Kidney (tissue), 22 donors: ENCODE measurements at places on chromosomes 7 and 10. TPM values are rescaled to one million over a fixed set of nuclear protein-coding genes. Genes with fewer than 3 reads are reported as not detected.

- H3K4me3 ChIP-seq = no peak overlapping the region
- no peak for DNase-seq
- H3K4me1 ChIP-seq = no peaks in the 10 kb centered on the region
- no peak overlapping the region for H3K27ac ChIP-seq
- no peaks in the 10 kb centered on the region for H3K36me3 ChIP-seq
Measured at GRCh38 chr10:130221456-130222375, 85.5 kb downstream of the GLRX3 start.

Gene TAS2R3
- 2.7 TPM for total RNA-seq

Gene CTAGE8
- total RNA-seq = 4.3 TPM

Gene RELN
- total RNA-seq = 5.4 TPM

Gene C10orf105
- total RNA-seq = 0.35 TPM

Gene SPDYE16
- total RNA-seq = 0.31 TPM

Gene GCK
- total RNA-seq = 0.25 TPM

DNA sequence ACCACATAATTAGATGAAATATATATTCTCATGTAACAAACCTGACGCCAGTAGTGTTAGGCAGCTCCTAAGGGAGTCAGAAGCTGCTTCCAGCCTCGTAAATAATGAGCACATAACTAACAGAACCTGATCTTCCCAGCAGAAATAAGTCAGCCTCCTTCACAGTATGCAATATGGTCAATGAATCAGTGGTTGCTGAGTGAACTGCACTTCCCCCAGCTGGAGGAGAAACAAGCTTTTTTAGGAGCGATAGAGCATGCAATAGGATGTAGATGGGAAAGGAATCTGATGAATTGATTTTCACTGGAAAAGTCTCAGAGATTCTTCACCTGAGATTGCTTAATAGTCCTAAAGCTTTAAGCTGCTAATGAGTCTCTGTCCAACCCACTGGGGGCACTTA, 337.2 kb upstream of the LRGUK start:
- no peak overlapping the region for H3K4me3 ChIP-seq
- no peaks in the 10 kb centered on the region for H3K27me3 ChIP-seq

DNA sequence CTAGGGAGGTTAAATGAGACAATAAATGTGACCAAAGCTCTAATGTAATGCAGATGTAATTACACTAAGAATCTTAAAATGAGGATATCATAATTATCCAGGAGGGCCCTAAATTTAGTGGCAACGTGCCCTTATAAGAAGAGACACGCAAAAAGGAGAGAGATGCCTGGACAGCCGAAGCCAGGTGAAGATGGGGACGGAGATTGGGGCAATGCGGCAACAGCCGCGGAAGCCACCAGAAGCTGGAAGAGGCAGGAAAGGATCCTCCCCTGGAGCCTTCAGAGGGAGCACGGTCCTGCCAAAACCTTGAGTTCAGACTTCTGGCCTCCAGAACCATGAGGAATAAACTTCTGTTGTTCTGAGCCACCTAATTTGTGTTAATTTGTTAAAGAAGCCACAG, 25.3 kb upstream of the C10orf71 start:
- H3K4me3 ChIP-seq = no peak overlapping the region
- H3K27me3 ChIP-seq = no peaks in the 10 kb centered on the region
- no peak overlapping the region for H3K27ac ChIP-seq
- no peak for DNase-seq

- peak; percentile 83 for DNase-seq
- H3K4me1 ChIP-seq = no peaks in the 10 kb centered on the region
- no peak overlapping the region for H3K27ac ChIP-seq
- no peaks in the 10 kb centered on the region for H3K36me3 ChIP-seq
Measured at GRCh38 chr10:69646185-69647060, 16.4 kb downstream of the FAM241B start.

DNA sequence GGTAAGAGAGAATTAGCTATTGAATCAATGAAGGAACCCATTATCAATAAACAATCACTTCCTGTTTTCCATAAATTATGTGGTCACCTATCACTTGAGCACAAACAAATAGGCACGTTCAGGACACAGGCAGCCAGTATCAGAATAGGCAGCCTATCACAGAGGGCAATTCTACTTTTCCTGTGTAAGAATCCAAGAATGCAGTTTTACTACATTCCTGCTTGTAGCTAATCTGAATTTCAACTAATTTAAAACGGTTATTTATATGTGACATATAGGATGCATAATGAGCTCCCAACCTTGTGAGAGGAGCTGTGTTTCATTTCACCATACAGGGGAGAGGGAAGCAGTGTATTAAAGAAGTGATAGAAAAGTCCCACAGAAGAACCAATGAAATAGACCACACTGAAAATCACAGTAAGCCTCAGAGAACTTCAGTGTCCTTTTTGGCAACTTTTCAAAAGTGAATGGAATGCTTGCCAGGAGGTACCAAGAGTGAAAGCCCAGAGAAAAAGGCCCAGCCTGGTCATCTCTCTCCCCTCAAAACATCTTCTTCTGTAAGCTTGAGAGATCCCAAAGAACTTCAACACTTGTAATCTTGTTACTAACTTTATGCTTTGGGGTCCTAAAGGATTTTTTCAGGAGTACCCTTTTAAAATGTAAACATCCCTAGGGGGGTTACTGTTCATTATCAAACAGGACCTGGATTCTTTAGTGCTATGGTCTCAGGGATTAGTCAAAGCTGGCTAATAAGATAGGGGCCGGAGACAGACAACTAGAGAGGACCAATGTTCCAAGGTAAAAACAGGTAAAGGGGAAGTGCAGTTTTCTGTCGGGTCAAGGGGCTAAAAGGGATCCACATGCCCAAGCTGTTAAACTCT, 1.3 kb downstream of the IMMP2L start:
- no peaks in the 10 kb centered on the region for H3K36me3 ChIP-seq
- peaks cover 8% of the 10 kb centered on the region for H3K4me1 ChIP-seq

Gene POLL
- 35.2 TPM for total RNA-seq

- DNase-seq = no peak
- H3K4me3 ChIP-seq = no peak overlapping the region
- H3K27ac ChIP-seq = no peak overlapping the region
- H3K27me3 ChIP-seq = no peaks in the 10 kb centered on the region
- H3K36me3 ChIP-seq = peaks cover 18% of the 10 kb centered on the region
- H3K4me1 ChIP-seq = no peaks in the 10 kb centered on the region
Measured at GRCh38 chr10:99809931-99810615, 27.6 kb downstream of the ABCC2 start.

Gene FGFBP3
- 2.7 TPM for total RNA-seq

DNA sequence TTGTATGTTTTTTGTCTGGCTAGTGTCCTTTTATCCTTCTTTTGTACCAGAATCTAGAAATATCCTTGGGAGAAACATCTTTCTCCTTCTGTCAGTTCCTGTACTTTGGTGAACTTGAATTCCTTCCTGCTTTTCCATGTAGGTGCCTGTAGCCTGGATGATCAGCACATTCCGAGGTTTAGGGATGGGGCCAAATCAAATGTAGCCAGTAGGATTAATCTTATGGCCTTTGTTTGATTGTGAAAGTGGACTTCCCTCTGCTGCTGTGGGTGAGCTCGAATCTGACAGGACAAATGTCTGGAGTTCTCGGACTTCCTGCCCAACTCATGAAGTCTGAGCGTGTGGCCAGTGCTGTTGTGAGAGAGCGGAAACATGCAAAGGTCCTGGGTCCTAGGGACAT, 33.2 kb upstream of the NAMPT start:
- H3K4me1 ChIP-seq = no peaks in the 10 kb centered on the region
- H3K27ac ChIP-seq = no peak overlapping the region
- H3K4me3 ChIP-seq = no peak overlapping the region

Gene ABCB4
- total RNA-seq = 2.0 TPM

DNA sequence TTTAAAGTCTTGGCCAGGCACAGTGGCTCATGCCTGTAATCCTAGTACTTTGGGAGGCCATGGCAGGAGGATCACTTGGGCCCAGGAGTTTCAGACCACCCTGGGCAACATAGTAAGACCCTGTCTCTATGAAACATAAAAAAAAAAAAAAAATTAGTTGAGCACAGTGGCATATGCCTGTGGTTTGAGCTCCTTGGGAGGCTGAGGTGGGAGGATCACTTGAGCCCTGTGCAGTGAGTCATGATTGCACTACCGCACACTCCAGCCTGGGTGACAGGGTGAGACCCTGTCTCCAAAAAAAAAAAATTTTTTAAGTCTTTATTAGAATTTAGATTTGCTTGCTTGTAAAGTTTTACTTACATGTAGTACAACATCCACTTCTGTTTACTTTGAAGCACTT, 14.0 kb downstream of the WNT2 start:
- no peak overlapping the region for H3K4me3 ChIP-seq
- no peaks in the 10 kb centered on the region for H3K36me3 ChIP-seq
- no peak overlapping the region for H3K27ac ChIP-seq
- no peaks in the 10 kb centered on the region for H3K27me3 ChIP-seq
- no peak for DNase-seq

Gene CASTOR2
- total RNA-seq = 9.9 TPM

DNA sequence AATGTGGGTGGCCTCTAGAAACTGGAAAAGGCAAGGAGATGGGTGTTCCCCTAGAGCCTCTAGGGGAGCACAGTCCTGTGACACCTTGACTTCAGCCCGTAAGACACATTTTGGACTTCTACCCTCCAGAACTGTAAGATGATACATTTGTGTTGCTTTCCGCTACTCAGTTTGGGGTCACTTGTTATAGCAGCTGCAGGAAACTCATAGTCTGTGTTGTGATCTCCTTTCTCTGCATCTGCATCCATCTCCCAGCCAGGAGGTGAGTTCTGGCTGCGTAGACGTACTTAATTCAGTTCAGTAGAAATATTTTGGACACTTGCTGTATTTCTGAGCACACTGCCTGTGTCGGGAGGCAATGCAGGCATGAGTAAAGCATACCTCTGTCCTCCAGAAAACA, 29.3 kb upstream of the DMBT1 start:
- H3K4me1 ChIP-seq = no peaks in the 10 kb centered on the region
- no peak overlapping the region for H3K4me3 ChIP-seq
- DNase-seq = no peak
- H3K27me3 ChIP-seq = no peaks in the 10 kb centered on the region

Gene VPS37D
- total RNA-seq = 13.2 TPM

DNA sequence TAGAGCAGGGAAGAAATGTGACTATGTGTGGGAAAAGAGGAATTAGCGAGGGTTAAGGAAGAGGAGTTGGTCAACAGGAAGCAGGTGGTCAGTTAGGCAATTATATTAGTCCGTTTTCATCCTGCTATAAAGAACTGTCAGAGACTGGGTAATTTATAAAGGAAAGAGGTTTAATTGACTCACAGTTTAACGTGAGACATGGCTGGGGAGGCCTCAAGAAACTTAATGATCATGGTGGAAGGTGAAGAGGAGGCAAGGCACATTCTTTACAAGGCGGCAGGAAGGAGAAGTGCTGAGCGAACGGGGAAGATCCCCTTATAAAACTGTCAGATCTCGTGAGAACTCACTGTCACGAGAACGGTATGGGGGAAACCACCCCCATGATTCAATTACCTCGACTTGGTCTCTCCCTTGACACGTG, 35.0 kb downstream of the RAMP3 start:
- H3K4me1 ChIP-seq = no peaks in the 10 kb centered on the region
- H3K4me3 ChIP-seq = no peak overlapping the region
- no peak for DNase-seq
- H3K27me3 ChIP-seq = no peaks in the 10 kb centered on the region
- no peak overlapping the region for H3K27ac ChIP-seq
- H3K36me3 ChIP-seq = no peaks in the 10 kb centered on the region

DNA sequence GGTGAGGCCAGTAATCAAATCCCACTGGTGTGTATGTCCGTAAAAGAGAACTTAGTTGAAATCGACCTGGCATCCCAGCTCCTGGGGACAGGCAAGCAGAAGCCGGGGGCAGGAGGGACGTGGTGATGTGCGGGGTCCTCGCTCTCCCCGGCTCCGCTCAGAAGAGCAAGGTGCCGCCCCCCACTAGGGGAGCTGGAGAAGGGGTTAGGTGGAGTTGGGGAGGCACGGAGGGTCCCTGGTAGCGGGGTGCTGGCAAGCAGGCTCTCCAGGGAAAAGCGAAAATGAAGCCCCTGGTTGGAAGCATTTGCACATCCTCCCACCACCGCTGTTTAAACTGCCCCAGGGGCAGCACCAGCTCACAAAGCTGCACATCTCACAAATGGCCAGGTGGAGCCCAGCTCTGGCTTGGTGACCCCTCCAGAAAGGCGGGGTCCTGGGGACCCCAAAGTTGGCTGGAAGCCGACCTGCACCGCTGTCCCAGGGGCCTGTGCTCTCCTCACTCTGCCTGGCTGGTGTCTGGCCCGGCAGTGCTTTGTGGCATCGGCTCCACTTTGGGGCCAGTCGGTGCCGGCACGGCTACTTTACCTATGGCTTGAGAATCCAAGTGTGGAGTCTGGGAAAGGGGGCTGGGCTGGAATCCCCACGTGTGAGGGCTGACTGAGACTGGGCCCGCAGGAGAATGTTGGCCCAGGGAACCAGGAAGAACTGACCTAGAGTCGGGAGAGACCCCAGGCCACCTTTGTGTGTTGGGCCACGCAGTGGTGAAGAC, 2.9 kb upstream of the CFAP46 start:
- DNase-seq = no peak
- no peaks in the 10 kb centered on the region for H3K4me1 ChIP-seq
- no peaks in the 10 kb centered on the region for H3K27me3 ChIP-seq

Gene SPDYE11
- total RNA-seq = not detected

- H3K4me1 ChIP-seq = no peaks in the 10 kb centered on the region
- no peaks in the 10 kb centered on the region for H3K27me3 ChIP-seq
- no peaks in the 10 kb centered on the region for H3K36me3 ChIP-seq
- DNase-seq = no peak
- H3K27ac ChIP-seq = no peak overlapping the region
Measured at GRCh38 chr10:73876971-73877370, 2.6 kb upstream of the CAMK2G start.

DNA sequence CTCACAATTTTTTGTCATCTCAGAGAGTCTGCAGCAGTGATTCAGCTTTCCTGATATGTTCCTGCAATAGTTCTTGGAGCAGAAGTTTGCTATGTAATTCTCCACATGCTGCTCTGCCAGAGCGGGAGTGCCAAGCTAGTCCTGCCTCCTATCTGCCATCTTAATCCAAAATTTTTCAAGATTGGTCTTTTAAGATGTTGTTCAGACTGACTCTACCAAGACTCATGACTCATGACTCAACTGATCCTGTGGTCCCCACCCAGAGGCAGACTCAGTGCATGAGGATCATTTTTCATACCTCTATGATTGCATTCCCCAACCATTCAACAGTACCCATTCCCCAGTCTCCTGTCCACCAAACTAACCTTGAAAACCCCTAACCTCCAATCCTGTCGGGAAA, 470.8 kb downstream of the INHBA start:
- no peaks in the 10 kb centered on the region for H3K4me1 ChIP-seq
- no peak for DNase-seq
- H3K36me3 ChIP-seq = no peaks in the 10 kb centered on the region

GRCh38 chr10:94069884-94070283, 76.2 kb downstream of the PLCE1 start:
- DNase-seq = no peak
- H3K4me3 ChIP-seq = no peak overlapping the region
- no peaks in the 10 kb centered on the region for H3K27me3 ChIP-seq

Gene ZNF503
- 34.7 TPM for total RNA-seq

DNA sequence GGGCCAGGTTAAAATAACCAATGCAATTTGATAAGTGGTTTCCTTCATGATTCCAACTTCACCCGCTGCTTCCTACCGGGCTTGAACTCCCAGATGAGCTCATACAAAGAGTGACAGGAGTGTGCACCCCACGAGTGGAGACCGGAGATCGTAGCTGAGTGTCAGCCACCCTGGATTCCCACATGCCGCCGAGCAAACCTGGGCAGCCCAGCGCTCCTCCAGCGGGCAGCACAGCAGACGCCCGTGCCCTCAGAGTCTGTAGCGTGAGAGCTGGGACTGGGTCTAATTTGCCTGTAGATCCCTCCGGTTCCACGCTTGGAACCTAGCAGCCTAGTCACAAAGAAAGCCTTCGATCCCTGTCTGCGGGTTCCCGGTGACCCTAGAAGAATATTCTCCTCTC, 476.1 kb upstream of the MGMT start:
- no peaks in the 10 kb centered on the region for H3K4me1 ChIP-seq
- H3K36me3 ChIP-seq = no peaks in the 10 kb centered on the region
- H3K27ac ChIP-seq = no peak overlapping the region
- DNase-seq = no peak
- H3K27me3 ChIP-seq = no peaks in the 10 kb centered on the region
- H3K4me3 ChIP-seq = no peak overlapping the region
